IMR-90 (cell line): ENCODE measurements at places on chromosomes 5 and 9. TPM values are rescaled to one million over a fixed set of nuclear protein-coding genes. Genes with fewer than 3 reads are reported as not detected.

DNA sequence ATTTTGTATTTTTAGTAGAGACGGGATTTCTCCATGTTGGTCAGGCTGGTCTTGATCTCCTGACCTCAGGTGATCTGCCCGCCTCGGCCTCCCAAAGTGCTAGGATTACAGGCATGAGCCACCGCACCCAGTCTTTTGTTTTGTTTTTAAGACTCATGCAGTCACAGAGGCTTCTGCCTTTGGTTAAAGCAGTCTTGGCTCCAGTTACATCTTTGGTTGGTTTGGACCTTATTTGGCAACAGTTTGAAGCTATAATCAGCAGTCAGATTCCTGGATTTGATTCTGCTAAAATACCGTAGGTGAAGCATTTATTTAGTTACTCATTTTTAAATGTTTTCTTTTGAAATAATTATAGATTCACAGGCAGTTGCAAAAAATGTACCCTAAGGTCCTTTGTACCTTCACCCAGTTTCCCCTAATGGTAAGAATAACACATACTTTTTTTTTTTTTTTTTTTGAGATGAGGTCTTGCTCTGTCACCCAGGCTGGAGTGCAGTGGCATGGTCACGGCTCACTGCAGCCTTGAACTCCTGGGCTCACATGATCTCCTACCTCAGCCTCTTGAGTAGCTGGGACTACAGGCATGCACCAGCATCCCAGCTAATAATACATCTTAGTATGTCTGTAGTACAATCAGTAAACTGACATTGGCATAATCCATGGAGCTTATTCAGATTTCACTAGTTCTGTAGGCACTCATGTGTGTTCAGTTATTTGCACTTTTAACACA lies 15.7 kb downstream of the USP20 start:
- H3K27me3 ChIP-seq = no peaks in the 10 kb centered on the region
- H3K4me1 ChIP-seq = no peaks in the 10 kb centered on the region
- H3K36me3 ChIP-seq = peaks cover 31% of the 10 kb centered on the region
- H3K27ac ChIP-seq = no peak overlapping the region

DNA sequence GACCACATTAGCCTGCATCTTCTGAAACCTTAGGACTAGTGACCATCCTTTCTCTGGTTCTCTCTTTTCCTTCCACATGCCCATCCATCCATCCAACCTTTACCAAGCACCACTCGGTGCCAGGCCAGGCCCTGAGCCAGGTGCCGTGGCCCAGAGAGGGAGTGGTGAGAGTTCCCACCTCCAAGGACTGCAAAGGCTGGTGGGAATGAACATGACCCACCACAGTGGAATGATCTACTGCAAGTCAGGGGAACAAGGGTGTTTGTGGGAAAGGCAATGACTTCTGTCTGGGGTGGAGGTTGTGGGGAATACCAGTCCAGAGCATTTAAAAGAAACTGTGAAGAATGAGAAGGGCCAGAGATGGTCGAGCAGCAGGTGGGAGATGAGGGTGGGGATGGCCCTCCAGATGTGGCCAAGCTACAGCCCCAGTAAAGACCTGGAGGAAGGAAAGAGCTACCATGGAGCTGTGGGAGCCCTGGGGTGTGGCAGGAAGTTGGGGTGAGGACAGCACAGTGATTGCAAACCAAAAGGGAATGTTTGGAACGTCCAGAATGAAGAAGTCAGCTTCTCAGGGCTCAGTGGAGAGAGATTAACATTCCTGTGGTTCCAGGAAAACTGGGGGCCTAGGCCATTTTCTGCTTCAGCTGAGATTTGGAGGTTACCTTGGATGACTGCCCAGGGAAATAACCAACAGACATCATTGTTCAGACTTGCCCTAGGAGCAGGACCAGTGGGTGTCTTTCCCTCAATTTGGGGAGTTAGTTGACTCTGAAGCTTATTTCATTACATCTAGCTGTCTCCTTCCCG lies 30.7 kb upstream of the CORO2A start:
- peaks cover 37% of the 10 kb centered on the region for H3K4me1 ChIP-seq
- peak; percentile 99 for DNase-seq
- peaks cover 10% of the 10 kb centered on the region for H3K36me3 ChIP-seq
- H3K27me3 ChIP-seq = no peaks in the 10 kb centered on the region
- no peak overlapping the region for H3K4me3 ChIP-seq

Gene DROSHA
- total RNA-seq = 36.4 and 41.4 TPM in 2 replicates

GRCh38 chr5:14741131-14741530 lies 76.6 kb downstream of the OTULIN start:
- DNase-seq = no peak
- no peak overlapping the region for H3K4me3 ChIP-seq
- H3K4me1 ChIP-seq = peaks cover 5% of the 10 kb centered on the region
- H3K27ac ChIP-seq = no peak overlapping the region

DNA sequence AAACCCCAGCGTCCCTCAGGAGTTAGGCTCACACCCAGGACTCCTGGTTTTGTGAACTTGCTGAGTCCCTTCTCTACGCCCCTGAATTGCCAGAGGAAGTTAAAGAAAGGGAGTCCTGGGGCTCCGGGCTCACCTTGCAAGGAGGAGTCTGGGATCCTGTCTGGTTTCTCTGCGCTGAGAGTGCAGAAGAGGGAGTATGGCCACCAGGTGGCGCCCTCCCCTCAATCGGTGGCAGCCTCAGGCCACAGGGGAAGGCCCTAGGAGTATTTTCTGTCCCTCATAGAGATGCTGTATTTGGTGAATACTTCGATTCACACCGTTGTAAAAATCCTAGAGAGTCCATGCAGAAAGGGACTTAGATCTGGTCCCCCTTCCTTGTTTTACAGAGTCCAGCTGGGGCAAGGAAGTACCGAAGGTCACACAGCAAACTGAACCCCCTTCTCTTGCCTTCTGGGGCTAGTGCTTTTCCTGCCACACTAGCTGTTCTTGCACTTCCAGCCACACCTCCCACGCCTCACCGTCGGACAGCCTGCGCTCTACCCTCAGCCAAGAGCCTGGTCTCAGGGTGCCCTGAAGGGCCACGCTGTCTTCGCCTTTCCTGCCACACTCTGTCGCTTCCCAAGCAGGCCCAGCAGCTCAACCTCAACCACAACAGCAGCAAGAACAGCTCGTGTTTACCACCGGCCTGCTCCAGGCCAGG lies 10.2 kb downstream of the HAND1 start:
- no peaks in the 10 kb centered on the region for H3K36me3 ChIP-seq
- H3K4me1 ChIP-seq = peaks cover 2% of the 10 kb centered on the region; the same call in 1 of the 2 replicates
- H3K27ac ChIP-seq = no peak overlapping the region
- peak; percentile 53 for DNase-seq
- peaks cover 30% of the 10 kb centered on the region for H3K27me3 ChIP-seq

DNA sequence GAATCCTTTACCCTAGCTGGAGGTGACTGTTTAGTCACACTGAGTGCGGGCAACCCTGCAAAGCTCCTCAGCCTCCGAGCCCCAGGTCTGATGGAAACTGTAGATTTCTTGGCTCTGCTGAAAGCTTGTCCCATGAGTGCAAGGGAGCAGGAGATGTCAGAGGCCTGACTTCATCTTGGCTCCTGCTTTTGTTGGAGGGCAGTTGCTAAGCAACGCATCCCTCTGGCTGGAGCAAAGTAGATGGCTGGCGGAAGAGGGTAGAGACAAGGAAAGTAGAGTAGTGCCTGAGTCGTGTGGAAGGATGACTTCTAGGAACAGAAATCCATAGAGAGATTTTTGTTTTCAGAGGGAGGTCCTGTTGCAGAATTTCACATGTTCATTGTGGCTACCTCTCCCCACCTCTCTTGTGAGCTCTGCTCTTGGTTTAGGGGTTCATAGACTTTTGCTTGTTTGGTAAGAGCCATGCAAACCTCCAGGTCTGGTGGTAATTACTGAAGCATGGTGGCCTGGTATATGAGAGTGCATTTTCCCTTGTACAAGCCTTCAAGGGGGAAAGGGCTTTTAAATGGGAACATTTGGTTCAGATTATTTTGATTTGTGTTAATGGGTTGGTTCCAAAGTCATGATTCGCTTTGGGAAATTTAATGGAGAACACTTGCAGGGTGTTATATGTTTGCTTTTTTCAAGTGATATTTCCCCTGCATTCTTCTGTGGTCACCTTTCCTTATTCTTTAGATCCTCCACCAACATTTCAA lies 71.5 kb downstream of the ARHGAP26 start:
- peaks cover 6% of the 10 kb centered on the region; the same call in 1 of the 2 replicates for H3K4me1 ChIP-seq
- H3K4me3 ChIP-seq = no peak overlapping the region
- no peaks in the 10 kb centered on the region for H3K36me3 ChIP-seq
- peak; percentile 34 for DNase-seq

DNA sequence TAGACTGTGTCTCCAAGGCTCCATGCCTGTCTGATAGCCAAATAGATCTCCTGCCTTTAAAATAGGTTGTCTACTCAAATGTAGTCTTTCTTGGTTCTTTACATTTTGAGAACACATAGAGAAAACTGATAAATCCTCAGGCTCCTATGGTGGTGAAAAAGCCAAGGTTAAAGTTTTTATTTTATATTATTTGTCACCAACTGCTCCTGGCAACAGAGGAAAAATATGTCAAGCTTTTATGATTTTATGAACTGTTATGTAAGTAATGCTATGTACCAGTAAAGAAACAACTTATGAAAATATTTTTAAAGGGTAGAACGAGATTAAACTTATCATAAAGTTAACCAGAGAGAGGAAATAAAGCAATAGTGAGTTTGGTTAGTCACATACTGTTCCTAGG lies 222.8 kb downstream of the NR2F1-AS1 start:
- H3K36me3 ChIP-seq = no peaks in the 10 kb centered on the region
- H3K4me3 ChIP-seq = no peak overlapping the region
- DNase-seq = no peak
- no peak overlapping the region for H3K27ac ChIP-seq
- H3K27me3 ChIP-seq = no peaks in the 10 kb centered on the region

Gene IRX2
- total RNA-seq = 0.36 and 0.56 TPM in 2 replicates

DNA sequence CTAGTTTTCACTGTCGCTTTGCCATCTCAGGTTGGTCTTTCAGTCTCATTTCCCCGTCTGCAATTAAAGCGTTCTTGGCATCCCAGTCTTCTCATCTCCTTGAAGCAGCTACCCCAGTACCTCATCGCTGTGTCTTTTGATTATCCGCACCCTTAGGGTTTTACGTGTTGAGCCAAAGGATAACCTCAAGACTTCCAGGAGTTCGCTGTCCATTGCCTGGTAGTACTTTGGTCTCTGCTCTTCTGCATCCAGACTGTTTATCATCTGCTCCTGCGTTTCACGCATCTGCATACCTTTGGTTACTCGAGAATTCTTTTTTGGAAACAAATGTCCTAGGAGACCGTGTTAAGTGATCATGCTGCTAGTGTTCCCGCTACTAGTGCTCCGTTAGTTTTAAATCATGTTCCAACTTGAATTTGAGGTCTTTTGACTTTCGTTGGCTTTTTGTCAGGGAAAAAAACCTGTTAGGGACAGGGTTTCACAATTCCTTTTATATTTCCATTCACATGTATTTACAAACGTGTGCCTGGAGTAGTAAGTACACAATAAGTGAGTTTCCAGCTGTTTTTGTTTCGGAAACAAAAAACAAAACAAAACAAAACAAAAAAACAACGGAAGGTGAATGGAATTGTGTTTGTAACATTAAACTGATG lies 888 bp downstream of the RABGAP1 start:
- H3K36me3 ChIP-seq = peaks cover 9% of the 10 kb centered on the region
- H3K4me3 ChIP-seq = peak overlapping the region; percentile 92

Gene F2RL1
- 9.4 and 12.4 TPM in 2 replicates for total RNA-seq

Gene POC5
- 12.9 and 13.1 TPM in 2 replicates for total RNA-seq

DNA sequence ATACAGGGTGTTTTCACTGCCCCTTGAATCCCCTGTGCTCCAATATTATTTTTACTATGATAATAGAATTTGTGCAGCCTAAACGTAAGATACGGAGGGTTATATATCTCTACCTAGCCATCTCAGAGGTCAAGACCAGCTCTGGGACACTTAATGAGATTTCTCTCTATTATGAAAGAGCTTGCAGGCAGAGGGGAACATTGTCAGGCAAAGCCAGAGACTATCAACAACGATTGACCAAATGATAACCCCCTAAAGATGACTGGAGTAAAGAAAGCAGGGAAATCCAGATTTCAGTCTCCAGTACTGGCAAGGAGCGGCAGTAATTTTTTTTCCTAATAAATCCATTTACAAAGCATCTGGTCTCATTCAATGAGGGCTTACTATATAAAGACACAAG lies 59.8 kb upstream of the LPAR1 start:
- no peak overlapping the region for H3K4me3 ChIP-seq
- DNase-seq = no peak
- no peaks in the 10 kb centered on the region for H3K27me3 ChIP-seq
- H3K27ac ChIP-seq = no peak overlapping the region

DNA sequence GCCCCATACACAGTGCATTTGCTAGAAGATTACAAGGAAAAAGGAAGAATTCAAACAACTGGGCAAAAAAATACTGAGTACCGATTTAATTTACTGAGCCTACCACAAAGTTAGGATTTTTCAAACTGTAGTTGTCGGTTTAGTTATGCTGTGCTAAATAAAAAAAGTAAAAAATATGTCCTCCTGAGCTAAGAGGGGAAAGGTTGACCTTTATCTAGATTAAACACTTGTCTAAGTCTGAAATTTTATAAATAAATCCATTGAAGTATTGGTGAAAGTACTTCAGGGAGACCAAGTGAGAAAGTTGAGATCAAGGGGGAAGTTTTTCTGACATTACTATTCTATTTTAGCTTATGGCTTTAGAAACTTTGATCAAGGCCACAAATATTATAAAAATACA lies 19.1 kb upstream of the DAB2 start:
- no peak for DNase-seq
- H3K4me1 ChIP-seq = no peaks in the 10 kb centered on the region; the same call in 1 of the 2 replicates
- H3K27ac ChIP-seq = no peak overlapping the region
- H3K4me3 ChIP-seq = no peak overlapping the region

DNA sequence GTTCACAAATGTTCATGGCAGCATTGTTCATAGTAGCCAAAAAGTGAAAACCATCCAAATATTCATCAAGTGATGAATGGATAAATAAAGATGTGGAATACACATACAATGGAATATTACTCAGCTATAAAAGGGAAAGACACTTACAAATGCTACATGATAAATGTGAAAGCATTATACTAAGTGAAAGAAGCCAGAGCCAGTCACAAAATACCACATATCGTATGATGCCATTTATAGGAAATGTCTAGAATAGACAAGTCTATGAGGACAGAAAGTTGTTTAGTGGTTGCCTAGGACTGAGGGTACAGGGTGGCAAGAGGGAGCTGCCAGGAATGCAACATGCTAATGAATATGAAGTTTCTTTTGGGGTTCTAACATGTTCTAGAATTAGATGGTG lies 148.7 kb downstream of the DEPDC1B start:
- H3K36me3 ChIP-seq = no peaks in the 10 kb centered on the region
- H3K27me3 ChIP-seq = no peaks in the 10 kb centered on the region
- no peaks in the 10 kb centered on the region for H3K4me1 ChIP-seq

- peaks cover 9% of the 10 kb centered on the region for H3K4me1 ChIP-seq
- H3K27ac ChIP-seq = no peak overlapping the region
- no peaks in the 10 kb centered on the region for H3K27me3 ChIP-seq
- H3K36me3 ChIP-seq = peaks cover 84% of the 10 kb centered on the region
- no peak overlapping the region for H3K4me3 ChIP-seq
- peak; percentile 49 for DNase-seq
Measured at GRCh38 chr9:134738869-134739659, 97.5 kb downstream of the COL5A1 start.

Gene SLC46A2
- not detected in 2 replicates for total RNA-seq

DNA sequence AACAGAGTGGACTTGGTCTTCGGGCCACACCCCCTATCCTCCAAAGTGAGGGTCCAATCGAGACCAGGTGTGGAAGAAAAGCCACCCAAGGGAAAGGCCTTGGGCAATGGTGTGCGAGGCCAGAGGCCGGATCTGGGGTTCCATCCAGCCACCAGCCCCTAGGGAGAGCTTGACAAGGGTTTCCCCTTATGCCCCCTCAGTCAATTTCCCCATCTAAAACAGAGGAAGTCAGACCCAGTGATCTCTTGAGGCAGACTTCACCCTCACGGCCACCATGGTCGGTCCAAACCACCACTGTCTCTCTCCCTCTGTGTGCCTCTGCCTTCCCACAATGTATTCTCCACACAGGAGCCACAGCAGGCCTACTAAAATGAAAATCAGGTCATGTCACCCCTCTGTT lies 82.9 kb downstream of the C5orf15 start:
- H3K4me3 ChIP-seq = no peak overlapping the region
- H3K27me3 ChIP-seq = peaks cover 48% of the 10 kb centered on the region
- DNase-seq = no peak
- H3K27ac ChIP-seq = no peak overlapping the region
